ENCODE measurements at places on chromosomes 13 and 19.

- DNase-seq: no peak
These were observed 801 bp downstream of the QTRT1 start for GRCh38 chr19:10701955-10702525.

- no peak for DNase-seq
These were observed 870.7 kb downstream of the PCDH9 start for GRCh38 chr13:66359393-66359792.

- no peak for DNase-seq
These were observed 18.0 kb downstream of the TCF3 start for GRCh38 chr19:1634242-1634937.

DNA sequence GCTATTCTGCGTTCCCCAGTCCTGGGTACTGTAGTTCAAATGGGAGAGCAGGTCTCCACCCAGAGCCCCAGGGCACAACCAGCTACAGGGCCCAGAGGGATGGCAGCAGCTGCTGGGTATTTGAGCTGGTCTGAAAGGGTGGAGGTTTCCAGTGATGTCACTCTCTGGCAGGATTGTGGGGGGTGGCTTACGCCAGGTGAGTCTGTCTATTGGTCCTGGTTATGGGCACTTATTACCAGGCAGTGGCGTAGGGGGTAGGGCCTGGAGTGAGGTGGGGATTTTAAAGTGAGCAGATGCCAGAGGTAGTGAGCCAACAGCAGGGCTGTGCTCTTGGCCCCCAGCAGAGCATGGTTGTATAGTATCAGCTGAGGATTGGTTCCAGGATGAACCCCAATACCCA lies 6.2 kb downstream of the RPS19 start:
- no peak for DNase-seq

GRCh38 chr13:80572308-80572922 lies 231.5 kb upstream of the SPRY2 start:
- DNase-seq: no peak

- no peak for DNase-seq
These were observed 1635.8 kb downstream of the PCDH9 start for GRCh38 chr13:65594298-65594781.

GRCh38 chr13:95834134-95834765 lies 157.3 kb downstream of the DNAJC3 start:
- DNase-seq: peak; percentile 47

GRCh38 chr19:52734331-52734892 lies 432 bp downstream of the ZNF611 start:
- no peak for DNase-seq

DNA sequence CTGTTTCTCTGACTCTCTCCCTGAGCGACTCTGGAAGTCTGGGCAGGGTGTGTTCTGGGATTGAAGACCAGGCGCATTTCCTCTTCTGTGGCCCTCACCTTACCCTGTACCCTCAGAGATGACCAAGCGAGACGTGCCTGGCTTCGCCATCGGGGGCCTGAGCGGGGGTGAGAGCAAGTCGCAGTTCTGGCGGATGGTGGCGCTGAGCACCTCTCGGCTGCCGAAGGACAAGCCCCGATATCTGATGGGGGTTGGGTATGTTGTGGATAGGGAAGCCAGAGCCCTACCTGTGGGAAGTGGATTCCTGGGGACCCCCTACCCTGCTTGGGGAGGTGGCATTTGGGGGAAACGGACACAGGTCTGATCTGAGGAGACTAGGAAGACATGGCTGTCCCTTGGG lies 5.8 kb upstream of the DNM2 start:
- DNase-seq: no peak

GRCh38 chr13:75986818-75987217 lies 350.7 kb downstream of the LMO7 start:
- DNase-seq: no peak

DNA sequence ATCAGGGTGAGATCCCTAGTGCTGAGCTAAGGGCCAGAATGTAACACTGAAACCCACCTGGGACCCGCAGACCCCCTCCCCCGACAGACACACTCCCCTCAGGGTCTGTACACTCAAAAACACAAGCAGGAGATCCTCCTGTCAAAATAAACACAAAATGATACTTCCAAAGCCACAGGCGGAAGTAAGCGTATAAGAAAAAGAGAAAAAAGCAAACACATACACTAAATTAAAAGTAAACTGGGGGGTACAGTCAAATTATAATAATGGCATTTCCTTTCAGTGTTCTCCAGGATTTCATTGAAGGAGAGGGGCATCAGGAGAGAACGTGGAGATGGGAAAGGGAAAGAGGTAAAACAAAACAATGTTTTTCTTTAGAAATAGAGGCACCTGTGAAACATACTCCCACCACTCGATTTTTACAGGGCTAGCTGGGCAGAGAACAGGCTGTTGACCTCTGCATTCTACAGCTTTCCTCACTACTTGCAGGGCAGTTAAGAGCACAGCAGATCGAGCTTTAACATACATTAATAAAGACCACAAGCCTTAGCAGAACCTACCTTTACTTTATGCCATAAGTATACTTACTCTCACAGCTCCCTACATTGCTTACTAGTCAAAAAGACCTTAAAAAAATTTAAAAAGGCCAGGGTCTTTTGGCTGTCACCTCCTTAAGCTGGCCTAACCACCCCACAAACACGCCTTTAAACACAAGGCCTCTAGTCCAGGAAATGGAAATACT lies 5.3 kb downstream of the ZIC5 start:
- no peak for DNase-seq

- no peak for DNase-seq
These were observed 54.1 kb upstream of the RFXAP start for GRCh38 chr13:36764957-36765356.

DNA sequence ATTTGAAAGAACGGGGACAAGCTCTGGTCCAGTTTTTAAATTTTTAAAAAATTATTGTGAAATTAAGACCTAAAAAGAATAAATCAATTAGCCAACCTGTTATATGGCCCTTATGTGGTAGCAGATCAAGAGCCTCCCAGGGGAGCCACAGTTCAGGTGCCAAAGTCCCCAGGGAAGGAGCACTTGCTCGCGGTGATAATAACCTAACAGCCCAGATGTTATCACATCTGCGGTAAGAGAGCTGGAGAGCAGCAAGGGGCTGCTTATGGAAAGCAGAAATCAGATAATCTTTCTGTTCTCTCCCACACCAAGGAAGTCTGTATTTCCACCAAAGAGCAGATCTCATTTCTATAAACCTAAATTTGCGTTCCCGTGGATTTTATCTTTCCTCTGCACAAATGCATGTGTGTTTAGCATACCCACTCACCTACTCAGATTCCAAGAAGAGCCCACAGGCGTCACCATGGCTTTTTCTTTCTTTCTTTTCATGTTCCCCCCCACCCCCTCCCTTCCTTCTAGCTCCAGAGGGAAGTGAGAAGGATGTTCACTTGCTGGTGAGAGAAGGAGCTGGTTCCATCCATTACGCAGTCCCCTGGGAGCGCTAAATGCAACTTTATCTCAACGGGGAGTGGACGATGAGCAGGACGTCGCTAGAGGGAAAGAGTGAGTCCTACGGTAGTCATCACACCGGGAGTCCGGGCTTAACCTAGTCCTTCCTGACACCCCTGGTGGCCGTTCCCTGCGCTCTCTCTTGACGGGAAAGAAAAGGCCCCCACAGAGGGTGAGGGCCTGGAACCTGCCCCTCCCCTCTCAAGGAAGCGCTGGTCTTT lies 1.6 kb upstream of the POU4F1 start:
- DNase-seq: no peak

- no peak for DNase-seq
These were observed 232.6 kb downstream of the TEX29 start for GRCh38 chr13:111552891-111553655.

DNA sequence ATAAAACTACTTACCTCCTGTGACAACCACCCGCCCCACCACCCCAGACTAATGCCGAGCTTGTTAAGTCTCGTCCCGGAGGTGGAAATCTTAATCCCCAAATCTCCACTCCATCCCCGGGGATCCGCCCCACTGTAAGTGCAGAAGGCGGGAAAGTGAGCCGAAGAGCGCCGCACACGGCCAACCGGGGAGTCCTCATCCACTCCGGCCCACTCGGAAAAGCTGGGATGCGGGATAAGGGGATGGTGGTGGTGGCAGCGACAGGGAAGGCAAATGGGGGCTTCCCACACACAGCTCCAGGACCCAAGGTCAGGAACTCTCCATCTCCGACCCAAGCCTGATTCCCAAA lies 621 bp downstream of the FBL start:
- DNase-seq: no peak

GRCh38 chr19:15042826-15043225 lies 6.5 kb upstream of the CASP14 start:
- DNase-seq: no peak

- DNase-seq: no peak
These were observed 13.0 kb downstream of the ZIC5 start for GRCh38 chr13:99958406-99959126.

- no peak for DNase-seq
These were observed 254.1 kb downstream of the MZT1 start for GRCh38 chr13:72473321-72473720.

DNA sequence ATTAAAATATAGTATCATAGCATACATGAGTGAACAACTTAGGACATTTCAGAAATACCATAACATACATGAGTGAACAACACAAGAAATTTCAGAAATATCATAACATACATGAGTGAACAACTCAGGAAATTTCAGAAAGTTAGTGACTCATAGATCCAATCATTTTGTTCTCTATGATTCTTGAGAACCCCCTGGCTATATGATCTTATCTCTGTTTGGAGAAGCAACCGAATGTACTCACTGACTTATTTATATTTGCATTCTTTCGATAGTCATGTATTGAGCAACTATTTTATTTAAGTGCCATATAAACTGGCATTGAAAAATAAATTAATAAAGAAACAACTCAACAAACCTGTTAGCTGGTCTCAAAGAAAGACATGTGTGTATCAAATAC lies 251.1 kb downstream of the EFNB2 start:
- DNase-seq: no peak

DNA sequence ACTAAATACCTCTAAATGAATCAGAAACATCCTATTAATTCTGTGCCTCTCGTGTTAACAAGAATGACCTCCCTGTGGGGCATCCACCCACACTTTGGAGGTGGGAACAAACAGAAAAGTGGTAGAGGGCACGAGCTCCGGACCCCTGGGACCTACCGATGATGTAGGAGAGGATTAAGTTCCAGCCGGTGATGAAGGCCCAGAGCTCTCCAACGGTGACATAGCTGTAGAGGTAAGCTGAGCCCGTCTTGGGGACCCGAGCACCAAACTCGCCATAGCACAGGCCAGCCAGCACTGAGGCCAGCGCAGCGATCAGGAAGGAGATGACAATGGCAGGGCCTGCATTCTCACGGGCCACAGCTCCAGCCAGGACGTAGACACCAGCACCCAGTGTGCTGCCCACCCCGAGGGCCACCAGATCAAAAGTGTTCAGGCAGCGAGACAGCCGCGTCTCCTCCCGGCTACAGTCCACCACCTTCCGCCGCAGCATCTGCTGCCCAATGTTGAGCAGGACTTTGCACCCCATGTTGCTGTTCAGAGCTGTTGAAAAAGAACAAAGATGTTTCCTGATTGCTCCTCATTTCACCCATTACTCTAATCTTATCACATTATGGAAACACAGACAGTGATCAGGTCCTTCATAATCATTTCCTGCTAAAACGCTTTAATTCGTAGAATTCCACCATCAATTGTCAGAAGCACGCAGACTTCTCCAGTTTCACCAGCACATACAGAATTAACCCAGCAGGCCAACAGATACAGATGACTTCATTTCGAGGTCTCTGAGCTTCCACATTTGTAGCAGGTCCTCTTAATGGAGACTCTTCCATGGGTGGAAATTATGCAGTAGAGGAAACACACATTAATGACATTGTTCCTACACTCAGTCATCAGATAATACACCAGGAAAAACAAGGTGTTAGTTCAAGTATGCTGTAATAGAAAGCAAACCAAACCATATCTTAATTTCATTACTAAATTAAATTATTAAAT lies 59.5 kb downstream of the SLC7A1 start:
- no peak for DNase-seq

DNA sequence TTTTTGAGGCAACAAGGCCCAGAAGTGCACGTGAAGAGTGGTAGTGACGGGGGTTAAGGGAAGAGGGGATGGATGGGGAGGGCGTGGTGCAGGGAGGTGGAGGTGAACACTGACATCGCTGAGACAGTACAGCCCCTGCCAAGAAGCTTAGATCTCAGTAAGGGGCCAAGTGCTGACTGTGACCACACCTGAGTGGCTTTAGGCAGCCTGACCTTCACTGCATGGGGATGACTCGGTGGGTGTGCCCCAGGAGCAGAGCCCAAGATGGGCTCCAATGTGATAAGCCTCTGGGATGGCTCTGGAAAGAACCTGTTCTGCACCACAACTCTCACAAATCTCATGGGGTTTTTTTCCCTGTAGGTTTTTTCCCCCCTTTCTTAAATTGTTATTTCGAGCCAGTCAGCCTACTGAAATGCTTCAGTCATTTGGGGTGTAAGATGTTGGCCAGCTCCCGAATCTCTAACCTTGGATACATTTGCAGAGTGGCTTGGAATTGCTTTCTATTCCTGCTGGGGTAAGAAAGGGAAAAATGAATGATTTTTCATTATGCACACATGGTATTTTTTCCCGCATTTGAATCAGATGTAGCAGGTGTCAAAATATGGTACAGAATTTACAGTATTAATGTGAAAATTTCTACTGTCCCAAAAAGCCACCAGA lies 165.0 kb downstream of the TM9SF2 start:
- DNase-seq: no peak

GRCh38 chr13:101570410-101570809 lies 117.9 kb downstream of the ITGBL1 start:
- no peak for DNase-seq

DNA sequence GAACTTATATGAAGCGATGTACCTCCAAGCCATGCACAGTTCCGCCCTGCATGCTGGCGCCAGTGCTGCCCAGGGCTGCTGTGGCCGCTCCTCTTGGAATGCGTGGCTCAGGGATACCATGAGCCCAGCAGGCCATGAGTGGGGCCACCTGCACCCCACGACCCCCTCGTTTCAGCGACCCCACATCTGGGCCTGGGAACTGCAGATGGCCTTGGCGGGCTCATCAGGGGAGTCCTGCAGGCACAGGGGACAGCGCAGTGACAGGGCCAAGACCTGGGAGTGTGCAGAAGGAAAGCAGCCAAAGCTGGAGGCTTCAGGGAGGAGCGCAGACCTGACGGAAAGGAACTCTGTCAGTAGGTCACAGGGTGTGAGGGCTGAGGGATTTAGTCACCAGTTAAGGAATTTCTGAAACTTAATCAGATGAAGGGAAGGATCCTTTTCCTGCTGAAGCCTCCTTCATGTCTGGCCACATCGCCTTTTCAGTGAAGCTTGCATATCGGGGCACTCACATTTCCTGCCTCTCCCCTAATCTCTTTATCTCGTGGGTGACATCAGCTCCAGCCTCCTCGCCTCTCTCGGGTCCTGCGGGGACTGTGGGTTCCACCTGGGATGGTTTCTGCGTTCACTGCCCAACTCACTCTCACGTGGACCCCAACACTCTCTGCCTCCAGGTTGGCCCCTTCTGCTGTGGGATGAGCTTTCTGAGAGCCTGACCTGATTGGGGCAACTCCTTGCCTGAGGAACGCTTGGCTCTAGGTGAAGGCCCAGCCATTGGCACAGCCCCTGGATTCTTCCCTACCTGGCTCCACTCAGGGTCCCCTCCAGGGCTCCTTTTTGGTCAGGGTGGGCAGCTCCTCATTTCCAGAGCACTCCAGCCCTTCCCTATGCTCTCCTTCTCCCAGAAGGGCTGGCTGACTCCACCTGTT lies 123.5 kb downstream of the CRYL1 start:
- no peak for DNase-seq

- no peak for DNase-seq
These were observed 171.4 kb downstream of the FOXO1 start for GRCh38 chr13:40494946-40495620.

- DNase-seq: no peak
These were observed 13.5 kb upstream of the KCNN1 start for GRCh38 chr19:17953316-17953801.
